ENCODE measurements at places on chromosomes 16 and 17.

DNA sequence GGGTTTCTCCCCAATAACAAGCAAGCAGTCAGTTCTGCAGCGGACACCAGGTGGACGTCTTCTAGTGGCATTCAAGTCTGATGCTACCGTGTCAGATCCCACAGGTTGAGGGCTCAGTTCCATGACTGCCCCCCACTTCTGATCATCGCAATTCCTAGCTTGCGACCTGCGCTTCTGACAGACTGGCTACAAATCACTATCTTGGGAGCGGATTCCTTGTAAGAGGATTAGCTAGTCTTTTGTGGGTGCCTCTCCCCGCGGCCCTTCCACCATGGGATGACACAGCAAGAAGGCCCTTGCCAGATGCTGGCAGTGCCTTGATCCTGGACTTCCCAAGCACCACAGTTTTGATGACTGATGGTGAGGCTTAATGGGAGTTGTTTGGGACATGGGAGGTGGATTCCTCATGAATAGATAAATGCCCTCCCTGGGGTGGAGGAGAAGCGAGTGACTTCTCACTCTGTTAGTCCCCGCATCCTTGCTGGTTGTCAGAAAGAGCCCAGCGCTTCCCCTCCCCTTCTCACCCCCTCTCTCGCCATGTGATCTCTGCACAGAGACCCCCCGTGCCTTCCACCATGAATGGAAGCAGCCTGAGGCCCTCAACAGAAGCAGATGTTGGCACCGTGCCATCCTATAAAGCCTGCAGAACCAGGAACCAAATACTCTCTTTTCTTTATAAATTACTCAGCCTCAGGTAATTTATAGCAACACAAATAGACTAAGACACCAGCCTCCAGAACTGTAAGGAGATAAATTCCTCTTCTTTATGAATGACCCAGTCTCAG lies 19.1 kb downstream of the CDIP1 start:
- DNase-seq = no peak

DNA sequence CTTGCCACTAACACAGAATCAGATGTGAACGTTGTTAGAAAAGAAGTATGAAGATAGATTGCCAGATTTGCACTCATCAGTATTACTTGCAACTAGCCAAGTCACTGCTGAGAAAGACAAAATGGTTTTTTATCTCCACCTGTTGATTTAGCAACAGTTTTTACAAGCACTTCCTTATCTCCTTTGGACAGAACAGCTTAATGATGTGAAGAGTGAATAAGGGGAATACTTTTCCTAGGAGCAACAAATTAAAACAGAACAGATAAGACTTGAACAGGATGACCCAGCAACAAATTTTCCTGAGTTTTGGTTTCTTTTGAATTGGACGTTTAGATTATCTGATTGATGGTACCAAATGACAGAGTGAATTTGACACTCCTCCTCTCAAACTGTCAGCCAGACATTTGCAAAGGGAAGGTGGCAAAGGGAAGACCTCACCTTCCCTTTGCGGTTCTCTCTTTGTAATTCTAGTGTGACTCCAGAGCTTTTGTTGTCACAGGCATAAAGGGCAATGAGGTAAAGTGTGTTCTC lies 130.6 kb downstream of the NLK start:
- no peak for DNase-seq

GRCh38 chr17:35907691-35908090 lies 22.9 kb downstream of the RDM1 start:
- DNase-seq = no peak

- DNase-seq = no peak
Observed at GRCh38 chr16:46848768-46849764, 18.1 kb upstream of the C16orf87 start.

- no peak for DNase-seq
Observed at GRCh38 chr16:85918436-85918835, 19.5 kb downstream of the IRF8 start.

GRCh38 chr17:50533185-50533584 lies 650 bp downstream of the EPN3 start:
- no peak for DNase-seq

- DNase-seq = no peak
Observed at GRCh38 chr16:83850947-83851346, 43.2 kb downstream of the HSBP1 start.

GRCh38 chr16:24681793-24682192 lies 47.7 kb upstream of the TNRC6A start:
- DNase-seq = no peak

DNA sequence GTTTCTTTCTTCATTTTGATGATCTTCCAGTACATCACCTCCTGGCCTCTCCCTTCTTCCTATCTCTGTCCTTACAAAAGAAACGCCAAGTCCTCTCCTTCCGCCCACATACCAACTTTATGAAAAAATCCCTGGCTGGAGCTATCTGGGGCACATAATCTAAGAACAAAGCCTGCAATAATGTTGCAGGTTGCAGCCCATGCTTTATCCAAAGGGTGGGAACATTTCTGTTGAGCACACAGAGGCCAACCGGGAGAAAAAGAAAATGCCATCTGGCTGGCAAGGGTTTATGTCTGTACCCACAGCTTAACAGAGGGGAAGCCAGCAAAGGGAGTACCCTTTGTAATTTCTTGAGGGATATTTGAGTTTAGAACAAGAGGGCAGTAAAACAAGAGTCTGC lies 409.6 kb downstream of the SOX9 start:
- DNase-seq = no peak

DNA sequence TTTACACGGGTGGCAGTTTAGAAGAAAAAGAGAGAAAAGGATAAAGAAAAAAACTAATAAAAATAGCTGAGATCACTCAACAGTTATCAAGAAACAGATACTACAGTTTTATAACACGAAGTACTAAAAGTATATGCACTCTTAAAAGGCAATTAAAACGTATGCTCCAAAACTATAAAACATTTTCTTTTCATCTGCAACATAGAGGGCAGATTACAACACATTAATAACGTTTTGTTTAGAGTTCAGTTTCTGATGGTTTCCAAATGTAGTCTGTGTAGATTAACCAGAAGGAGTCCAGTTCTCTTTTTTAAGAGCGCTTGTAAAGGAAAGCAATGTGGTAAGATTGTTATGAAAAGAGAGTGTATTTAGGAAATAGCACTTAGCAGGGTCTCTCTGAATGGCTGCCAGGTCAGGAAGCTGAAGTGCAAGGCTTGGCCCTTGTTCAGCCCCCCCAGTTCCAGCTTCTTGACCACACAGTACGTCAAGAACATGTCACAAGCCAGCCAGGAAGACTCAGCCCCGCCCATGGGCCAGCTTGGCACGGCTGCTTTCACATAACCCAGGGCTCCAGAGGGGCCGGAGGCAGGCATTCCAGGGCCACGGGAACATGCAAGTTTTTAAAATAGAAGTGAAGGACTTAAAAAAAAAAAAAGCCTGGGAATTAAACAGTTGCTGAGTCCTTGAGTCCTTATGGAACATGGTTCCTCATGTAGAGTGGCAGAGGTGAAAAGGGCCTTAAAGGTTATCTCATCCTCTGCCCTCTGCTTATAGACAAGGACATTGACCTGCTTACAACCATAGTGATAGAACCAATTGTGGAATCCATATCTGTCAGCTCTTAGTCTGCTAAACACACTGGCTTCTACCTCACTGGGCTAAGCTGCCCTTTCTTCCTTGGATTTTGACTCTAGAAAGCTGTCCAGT lies 147.4 kb upstream of the TBX2 start:
- DNase-seq = no peak

- no peak for DNase-seq
Observed at GRCh38 chr16:23974223-23974622, 138.4 kb downstream of the PRKCB start.

DNA sequence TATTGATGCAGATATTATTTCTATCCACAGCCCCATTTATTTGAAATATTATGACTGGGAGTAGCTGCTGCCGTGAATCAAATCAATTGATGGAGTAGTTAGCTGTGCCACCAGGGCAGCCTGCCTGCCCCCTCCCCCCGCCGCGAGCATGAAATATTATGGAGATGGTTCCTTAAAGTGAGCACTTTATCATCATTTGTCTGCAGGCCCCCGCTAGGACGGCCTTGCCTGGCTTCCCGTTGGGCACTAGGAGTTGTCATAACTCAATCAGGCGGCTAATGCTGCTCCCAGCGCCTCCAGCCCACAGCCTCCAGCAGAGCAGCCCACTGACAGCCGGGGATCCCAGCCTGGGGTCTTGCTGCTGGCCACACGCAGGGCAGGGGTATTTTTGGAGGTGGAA lies 173.9 kb downstream of the SALL1 start:
- DNase-seq = no peak

GRCh38 chr16:81286190-81286589 lies 28.6 kb upstream of the GAN start:
- DNase-seq = no peak

GRCh38 chr16:16120382-16121184 lies 102.7 kb downstream of the ABCC6 start:
- DNase-seq = no peak

DNA sequence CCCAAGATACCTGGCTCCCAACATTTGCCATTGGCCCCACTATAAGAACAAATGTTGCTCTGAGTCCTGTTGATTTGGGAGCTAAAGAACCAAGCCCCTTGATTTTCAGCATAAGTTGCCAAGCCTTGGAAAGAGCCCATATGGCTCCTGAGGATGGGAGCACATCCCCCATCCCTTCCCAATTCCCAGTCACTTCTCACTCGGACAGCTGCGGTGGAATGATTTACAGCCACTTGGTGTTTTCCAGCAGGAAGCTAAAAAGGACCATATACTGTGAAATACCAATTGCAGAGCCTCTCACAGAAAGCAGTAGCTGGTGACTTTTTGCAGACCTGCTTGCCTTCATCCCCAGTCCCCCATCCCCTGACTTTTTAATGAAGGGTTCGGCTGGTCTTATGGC lies 524.6 kb downstream of the GRIN2A start:
- DNase-seq = no peak

All from HCT116 (cell line).